ENCODE measurements at places on chromosomes 4 and X.

GRCh38 chr4:38152305-38152704 lies 192.1 kb downstream of the PTTG2 start:
- DNase-seq: no peak

GRCh38 chr4:74322301-74322700 lies 14.0 kb downstream of the EPGN start:
- DNase-seq: no peak

- no peak for DNase-seq
These were observed 5.2 kb downstream of the NLRP2B start for GRCh38 chrX:57674861-57675260.

GRCh38 chrX:63466690-63467089 lies 115.6 kb upstream of the SPIN4 start:
- DNase-seq: no peak

- no peak for DNase-seq
These were observed 76.1 kb upstream of the LIMCH1 start for GRCh38 chr4:41461780-41462307.

- DNase-seq: no peak
These were observed 161.0 kb downstream of the CPXCR1 start for GRCh38 chrX:88908056-88908455.

DNA sequence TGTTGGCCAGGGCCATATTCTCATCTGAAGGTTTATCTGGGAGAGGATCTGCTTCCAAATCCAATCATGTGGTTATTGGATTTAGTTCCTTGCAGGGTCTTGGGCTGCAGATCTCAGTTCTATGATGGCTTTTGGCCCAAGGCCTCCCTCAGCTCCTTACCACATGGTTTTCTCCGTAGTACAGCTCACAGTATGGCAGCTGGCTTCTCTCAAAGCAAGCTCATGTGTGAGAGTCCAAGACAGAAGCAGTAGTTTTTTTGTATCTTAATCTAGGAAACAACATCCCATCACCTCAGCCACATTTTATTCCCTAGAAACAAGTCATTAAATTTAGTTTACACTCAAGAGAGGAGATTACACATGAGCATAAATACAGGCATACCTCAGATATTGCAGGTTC lies 24.5 kb downstream of the MND1 start:
- no peak for DNase-seq

GRCh38 chr4:185810746-185811508 lies 1.1 kb downstream of the SORBS2 start:
- DNase-seq: no peak

- no peak for DNase-seq
These were observed 22.5 kb downstream of the CCNG2 start for GRCh38 chr4:77179519-77179918.

- no peak for DNase-seq
These were observed 3.2 kb downstream of the PITX2 start for GRCh38 chr4:110619463-110620247.

All from NCI-H510A (cell line).